ENCODE measurements at places on chromosomes 7 and 10.

DNA sequence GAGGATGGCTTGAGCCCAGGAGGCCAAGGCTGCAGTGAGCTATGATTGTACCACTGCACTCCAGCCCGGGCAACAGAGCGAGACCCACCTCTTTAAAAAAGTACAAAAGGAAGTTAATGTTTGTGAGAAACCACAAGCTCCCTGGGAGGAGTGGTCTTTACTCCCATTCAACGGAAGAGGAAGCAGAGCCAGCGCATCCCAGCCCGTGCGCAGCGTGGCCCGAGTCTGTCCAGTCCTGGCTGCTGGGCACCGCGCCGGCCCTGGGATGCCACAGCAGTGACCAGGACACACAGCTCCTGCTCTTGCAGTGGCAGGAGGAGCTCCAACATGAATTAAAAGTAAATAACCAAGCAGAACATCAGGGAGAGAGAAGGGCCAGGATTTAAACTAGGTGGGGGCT lies 68.4 kb downstream of the ELFN1 start:
- no peak for DNase-seq

DNA sequence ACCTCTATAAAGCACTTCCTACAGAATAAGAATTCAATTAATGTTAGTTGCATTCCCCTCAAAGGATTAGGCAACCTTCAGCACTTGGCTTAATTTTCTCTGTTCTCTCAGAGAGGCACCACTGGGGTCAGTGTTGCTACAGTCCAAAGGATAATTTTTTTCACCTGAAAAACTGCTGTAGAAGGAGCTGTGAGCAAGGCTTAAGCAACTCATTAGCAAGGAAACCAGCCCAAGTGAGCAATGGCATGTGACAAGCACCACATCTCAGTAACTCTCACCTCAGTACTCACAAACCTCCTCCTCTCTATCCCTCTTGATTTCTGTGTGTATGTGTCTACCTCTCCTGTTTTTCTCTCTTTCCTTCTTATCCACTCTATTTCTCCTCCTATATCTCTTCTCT lies 55.9 kb downstream of the DGKI start:
- DNase-seq = no peak

DNA sequence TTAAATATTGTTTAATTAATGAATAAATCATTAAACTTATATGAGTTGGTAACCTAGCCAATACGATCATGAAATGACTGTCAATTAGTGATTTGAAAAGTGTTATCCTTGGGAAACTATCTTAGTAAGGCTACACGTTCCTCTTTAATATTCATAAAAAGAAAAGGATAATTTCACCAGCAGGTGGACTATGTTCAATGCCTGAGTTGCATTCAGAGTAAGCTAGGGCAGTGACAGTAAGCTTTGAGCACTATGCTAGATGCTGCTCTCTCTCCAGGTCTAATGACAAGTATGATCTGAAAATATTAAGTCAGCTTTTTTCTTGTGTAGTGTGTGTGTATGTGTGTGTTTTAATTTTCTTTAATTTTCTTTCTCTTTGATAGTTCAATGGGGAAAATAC lies 486.3 kb upstream of the PCDH15 start:
- DNase-seq = no peak

DNA sequence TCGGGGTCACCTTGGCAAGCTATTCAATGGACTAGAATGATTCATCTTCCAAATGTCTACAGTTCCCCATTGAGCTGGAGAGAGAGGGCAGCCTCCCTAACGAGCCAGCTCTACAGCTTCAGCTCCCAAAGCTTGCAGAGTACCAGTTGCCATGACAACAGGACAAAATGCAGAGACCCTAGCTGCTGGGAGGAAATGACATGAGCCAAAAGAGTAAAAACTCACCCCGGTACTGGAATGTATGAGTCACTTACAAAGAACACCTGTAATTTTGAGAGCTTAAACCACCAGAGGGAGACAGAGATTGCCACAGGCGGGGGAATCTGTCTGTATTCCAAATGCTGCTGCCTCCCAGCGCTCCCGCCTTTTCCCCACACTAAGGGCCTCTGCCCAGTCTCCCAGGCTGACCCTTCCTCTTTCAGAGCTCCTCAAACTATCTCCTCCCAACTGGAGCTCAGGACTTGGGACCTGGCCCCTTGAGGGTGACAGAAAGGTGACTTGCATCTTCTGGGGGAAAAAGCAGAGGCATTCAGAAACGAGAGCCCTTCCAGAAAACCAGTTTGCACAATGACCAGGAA lies 95.5 kb downstream of the CUL2 start:
- DNase-seq = no peak

- no peak for DNase-seq
These were observed 257.9 kb downstream of the FGFR2 start for GRCh38 chr10:121340271-121340831.

GRCh38 chr7:87608431-87608830 lies 7.7 kb upstream of the ABCB1 start:
- DNase-seq = no peak

GRCh38 chr10:93995598-93996271 lies 2.0 kb downstream of the PLCE1 start:
- DNase-seq = no peak

DNA sequence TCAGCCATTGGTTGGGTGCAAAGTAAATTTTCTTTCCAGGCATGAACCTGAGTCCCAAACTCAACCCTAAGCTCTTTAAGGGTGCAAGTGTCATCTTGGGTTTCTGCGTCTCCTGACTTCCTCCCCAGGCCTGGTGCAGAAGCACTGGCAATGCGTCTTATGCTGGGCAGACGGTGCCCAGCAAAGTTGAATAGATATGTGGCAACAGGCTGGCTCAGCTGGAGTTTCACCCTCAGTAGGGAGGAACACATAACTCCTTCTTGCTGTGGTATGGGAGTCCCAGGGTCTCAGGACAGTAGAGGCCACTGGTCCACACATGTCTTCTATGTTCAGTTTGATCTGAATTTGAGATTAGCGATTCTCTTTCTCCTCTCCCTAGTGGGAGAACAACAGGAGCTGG lies 181.3 kb downstream of the RPS24 start:
- DNase-seq = no peak

GRCh38 chr10:26714415-26715136 lies 17.1 kb downstream of the PDSS1 start:
- DNase-seq = no peak

GRCh38 chr10:96619796-96620773 lies 33.3 kb upstream of the TM9SF3 start:
- no peak for DNase-seq

- no peak for DNase-seq
These were observed 159.9 kb downstream of the MGMT start for GRCh38 chr10:129626796-129627435.

GRCh38 chr7:108308276-108308675 lies 148.0 kb downstream of the NRCAM start:
- no peak for DNase-seq

DNA sequence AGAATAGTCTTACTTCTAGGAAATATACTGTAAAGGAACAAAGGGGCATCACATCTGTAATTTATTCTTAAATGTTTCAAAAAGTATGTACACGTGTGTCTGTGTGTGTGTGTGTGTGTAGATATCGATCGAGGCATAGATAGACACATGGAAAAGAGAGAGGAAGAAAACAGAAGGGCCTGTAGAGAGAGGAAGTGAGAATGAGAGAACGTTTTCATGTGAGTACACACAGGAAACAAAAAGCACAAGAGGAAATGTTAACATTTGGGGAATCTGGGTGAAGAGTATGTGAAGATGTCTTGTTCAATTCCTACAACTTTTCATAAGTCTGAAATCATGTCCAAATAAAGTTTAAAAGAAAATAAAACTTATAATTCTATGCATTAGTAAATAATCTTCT lies 286.5 kb upstream of the SORCS1 start:
- DNase-seq = no peak

GRCh38 chr7:66331883-66332282 lies 126.7 kb downstream of the TPST1 start:
- DNase-seq = no peak

DNA sequence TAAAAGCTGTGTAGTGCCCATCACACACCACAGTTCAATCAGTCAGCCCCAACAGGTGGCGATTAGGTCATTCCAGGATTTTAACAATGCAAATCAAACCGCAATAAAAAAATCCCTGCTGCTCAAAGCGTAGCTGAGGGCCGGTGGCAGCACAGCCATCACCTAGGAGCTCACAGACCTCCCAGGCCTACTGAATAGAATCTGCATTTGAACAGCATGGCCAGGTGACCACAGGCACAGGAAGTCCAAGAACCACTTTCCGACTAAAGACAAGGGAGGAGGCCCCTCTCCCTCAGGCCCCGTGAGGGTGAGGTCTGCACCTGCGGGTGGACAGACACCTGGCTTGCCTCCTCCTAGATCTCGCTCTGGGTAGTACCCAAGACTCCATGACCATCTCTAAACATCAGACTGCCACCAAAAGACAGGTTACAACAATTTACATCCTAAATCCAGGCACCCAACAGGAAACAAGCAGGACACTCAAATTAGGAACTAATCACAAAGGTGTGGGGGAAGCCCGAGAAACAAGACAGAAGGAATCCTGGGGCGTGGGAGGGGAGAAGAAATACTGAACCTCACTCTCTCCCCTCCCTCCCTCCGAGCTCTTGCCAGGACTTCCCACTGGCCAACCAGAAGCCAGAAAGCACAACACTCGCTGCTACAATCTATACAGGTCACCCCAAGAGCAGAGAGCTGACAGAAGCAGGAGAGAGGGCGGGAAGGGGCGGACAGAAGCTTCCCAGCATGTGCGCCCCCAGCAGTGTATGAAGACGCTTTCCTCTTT lies 19.2 kb downstream of the GNA12 start:
- no peak for DNase-seq

GRCh38 chr7:155676052-155676451 lies 31.6 kb downstream of the RBM33 start:
- DNase-seq = no peak

DNA sequence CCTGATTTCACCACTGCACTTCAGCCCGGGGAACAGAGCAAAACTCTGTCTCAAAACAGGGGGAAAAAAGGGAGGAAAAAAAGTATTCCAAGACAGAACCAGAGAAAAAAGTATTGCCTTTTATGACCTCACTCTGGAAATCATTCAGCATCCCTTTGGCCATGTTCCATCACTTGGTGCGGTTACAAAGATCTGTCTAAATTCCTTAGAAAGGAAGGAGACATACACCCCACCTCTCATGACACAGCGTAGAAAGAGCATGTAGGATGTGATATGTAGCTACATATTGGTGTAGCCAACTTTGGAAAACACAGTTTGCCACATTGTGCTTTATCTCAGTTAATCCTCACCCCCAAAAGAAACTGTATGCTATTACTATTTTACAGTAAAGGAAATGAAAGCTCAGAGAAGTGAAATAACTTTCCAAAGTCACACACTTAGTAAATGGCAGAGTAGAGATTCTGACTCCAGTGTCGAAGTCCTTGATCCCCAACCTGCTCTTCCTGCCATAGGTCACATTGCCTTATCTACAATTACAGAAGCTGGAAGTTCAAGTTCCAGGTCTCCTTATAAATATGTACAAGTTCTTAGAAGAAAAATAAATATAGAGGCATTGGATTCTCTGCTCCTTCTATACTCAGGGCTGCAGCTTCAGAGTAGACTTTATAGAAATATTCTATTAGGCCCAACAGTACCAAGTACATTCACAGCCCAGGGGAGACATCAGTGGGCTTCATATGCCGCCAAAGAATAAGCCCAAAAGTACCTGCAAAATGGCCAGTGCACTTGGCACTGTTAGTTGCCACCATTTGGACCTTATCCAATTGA lies 91.6 kb upstream of the KMT2E start:
- DNase-seq = no peak

- DNase-seq = no peak
These were observed 136.6 kb downstream of the SPAG6 start for GRCh38 chr10:22481687-22482539.

- no peak for DNase-seq
These were observed 3.9 kb downstream of the RASGEF1A start for GRCh38 chr10:43262902-43263466.

- no peak for DNase-seq
These were observed 18.4 kb upstream of the STEAP2 start for GRCh38 chr7:90192876-90193750.

DNA sequence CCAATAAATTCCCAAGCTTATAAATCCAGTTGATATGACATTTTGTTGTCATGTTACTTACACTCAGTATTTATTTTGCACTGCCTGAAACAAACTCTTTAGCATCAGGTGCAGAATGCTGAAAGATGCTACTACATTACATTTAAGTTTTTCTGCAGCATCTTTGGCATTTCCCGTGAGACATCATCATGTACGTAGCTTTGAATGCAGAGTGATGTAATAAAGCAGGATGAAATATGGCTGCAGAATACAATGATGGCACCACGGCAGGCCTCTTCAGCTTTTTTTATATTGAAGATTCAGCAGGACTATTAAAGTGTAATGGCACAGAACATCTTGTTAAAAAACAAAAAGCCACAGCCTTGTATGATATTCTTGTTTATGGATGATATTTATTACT lies 531.8 kb downstream of the NXPH1 start:
- DNase-seq = no peak

DNA sequence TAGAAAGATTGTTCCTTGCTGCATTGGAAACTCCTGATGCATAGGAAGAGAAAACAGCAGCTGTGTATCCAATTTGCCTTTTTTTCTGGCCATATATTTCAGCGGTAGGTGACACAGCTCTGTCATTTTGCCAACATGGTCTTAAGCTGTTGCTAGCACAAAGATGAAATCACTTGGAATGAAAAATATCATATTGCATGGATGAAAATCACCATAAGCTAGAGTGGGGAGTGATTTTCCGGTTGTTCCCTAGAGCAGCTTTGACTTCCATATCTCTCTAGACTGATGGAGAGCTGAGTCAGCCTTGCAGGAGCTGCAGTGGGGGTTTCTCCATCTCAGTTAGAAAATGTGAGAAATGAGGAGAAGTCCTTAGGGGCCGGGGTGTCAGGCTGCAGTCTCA lies 38.3 kb upstream of the BTBD16 start:
- DNase-seq = no peak

DNA sequence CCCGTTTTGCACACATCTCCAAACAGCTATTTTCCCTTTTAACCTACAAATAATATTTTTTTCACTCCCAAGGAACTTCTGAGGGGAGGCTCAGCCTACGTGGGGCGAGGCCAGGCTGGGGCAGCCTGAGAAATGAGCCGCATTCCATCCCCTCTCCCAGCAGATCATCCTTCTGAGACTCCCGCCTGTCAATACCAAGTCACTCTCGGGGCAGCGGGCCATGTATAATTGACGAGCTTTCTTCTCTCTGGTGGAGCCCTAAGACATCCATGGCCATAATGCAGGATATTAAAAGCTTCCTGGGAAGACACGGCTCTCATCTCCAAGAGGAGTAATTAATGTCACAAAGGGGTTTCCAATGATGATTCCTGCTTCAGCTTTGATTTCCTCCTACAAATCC lies 37.8 kb upstream of the CHST15 start:
- DNase-seq = no peak
